Caco-2 (cell line): ENCODE measurements at places on chromosomes 16 and 17.

DNA sequence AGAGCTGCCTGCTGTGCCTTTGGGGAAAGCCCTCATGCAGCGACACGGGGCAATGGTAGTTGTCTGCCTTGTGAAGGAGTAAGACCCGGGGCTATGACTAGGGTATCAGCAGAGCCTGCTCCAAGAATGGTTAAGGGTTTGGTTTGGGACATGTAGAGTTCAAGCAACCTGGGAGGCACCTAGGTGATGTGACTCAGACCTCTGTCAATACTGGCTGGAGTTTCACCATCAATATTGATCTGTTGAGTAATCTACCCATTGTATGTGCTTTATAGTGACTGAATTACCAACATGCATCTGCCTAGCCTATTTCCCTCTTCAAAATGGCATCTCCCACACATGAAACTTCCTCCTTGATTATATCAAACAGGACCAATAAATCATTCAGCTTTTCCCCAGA is 398.4 kb upstream of the HSBP1 start:
- DNase-seq, result no peak

GRCh38 chr16:4612977-4613635 is 1.6 kb downstream of the UBALD1 start:
- DNase-seq, result peak; percentile 65

DNA sequence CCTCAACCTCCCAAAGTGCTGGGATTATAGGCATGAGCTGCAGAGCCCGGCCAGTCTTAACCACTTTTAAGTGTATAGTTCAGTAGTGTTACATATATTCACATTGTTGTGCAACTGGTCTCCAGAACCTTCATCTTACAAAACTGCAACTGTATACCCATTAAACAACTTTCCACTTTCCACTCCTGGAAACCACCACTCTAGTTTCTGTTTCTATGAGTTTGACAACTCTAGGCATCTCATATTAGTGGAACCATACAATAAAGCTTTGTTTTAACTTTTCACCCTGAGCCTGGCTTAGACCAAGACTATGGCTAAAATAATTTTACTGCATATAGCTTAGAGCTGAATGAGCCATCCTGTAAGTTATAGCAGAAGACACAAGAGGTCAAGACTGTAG is 108.0 kb upstream of the GOT2 start:
- no peak for DNase-seq

DNA sequence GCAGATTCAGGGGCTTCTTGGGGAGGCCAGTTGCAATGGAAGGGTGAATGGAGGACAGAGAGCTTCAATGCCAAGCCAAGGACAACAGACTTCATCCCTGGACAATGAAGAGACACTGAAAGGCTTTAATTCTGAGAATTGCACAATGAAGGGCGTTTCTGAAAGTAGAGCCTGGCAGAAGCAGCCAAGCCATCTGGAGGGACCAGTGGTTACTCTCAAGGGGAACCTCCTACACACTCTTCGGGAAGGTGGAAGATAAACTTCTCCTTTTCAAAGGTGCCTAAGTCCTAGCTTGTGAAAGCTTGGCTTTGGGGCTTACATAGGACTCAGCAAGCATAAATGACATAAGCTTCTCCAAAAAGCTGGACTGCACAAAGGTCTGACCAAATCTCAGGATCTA is 6.2 kb upstream of the CES1 start:
- no peak for DNase-seq

GRCh38 chr17:38465391-38466345 is 37.4 kb downstream of the ARHGAP23 start:
- DNase-seq, result no peak

GRCh38 chr16:55390630-55391237 is 66.7 kb downstream of the IRX6 start:
- no peak for DNase-seq

DNA sequence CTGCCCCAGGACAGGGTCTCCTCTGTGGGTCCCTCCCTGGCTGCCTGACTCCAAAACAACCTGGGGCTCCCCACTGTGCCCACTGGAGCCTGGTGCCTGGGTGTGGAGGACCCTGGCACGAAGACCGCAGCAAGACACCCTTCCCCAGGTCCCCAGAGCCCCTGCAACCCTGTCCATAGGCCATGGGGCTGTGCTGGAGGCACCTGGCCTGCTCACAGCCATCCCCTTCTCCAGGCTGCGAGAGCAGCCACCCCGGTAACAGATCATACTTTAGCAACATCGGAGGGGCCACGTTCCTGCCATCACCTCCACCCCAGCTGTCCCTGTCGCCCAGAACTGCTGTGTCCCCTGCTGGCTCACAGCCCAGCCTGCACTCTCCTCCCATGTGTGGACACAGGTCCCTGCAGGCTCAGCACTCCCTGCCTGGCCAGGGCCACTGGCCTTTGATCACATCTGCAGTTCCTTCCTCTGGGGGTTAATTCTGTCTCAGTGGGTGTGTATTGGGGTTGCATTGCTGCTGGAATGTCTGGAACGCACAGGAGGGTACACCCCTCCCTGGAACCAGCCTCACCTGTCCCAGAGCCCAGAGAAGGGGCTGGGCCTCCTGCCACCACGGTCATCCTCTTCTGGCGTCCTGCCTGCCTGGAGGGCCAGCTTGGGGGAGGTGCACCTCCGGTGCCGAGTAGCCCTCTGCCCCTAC is 12.2 kb downstream of the PPL start:
- peak; percentile 91 for DNase-seq

DNA sequence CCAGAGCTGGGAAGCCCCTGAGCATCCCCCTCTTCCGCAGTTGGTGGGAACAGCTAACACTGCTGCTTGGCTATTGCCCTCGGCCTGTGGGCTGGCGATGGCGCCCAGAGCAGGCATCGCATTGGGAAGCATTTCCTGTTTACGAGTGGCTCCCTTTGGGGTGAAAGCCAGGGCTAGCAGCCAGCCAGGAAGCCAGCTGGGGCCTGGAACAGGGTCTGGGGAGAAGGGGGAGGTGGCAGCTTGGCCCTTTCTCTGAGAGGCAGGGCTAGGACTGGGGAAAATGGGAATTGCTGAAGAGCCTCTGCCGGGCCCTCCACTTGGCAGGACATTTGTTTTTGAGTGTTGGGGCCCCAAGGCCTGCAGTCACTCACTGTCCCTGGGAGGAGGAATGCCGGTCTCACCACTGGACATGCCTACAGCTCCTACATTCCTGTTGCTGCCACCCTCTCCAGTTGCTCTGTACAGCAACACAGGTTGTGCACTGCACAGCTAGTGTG is 2.4 kb upstream of the MTSS2 start:
- DNase-seq, result no peak

- no peak for DNase-seq
Measured at GRCh38 chr16:50844840-50845239, 103.0 kb downstream of the CYLD start.

DNA sequence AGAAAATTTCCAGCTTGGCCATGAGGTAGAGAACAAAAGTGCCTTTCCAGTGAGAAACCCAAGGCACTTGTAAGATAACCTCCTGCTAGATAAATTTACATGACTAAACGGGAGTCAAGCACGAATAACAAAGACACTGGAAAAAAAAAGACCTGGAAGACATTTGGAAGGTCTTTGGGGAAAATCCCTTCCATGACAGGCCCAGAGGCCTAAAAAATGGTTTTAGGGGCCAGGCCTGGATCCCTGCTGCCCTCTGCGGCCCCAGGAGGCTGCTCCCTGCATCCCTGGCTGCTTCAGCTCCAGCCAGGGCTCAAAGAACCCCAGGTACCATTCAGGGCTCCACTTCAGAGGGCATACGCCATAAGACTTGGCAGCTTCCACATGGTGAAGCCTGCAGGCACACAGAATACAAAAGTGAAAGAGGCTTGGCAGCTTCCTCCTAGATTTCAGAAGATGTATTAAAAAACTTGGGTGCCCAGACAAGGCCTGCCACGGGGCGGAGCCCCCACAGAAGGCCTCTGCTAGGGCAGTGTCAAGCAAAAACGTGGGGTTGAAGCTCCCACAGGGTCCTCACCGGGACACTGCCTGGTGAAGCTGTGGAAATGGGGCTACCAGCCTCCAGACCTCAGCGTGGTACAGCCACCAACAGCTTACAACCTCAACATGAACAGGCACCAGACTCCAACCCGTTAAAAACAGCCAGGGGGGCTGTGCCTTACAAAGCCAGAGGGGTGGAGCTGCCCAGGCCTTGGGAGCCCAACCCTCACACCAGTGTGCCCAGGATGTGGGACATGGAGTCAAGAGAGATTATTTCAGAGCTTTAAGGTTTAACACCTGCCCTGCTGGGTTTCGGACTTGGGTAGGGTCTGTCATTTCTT is 77.1 kb downstream of the SDK2 start:
- no peak for DNase-seq

GRCh38 chr16:21638573-21638975 is 13.8 kb downstream of the IGSF6 start:
- DNase-seq, result no peak

- peak; percentile 74 for DNase-seq
Measured at GRCh38 chr16:86517652-86518258, 7.4 kb downstream of the FOXF1 start.

GRCh38 chr16:22814711-22815105 is 746 bp downstream of the HS3ST2 start:
- no peak for DNase-seq

DNA sequence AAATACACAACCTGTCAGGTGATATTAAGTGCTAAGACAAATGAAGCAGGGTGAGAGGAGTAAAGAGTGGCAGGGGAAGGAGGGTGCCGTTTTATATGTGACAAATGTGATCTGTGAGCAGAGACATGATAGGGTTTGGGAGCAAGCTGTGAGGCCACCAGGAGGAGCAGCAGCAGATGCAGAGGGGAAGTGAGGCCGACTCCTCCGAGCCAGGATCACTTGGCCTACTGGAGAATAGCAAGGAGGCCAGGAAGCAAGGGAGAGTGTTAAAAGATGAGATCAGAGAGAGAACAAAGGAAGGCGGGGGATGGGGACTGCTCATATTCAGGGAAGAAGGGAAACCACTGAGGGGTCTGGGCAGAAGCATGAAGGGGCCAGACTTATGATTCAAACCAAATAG is 129.4 kb downstream of the TANGO6 start:
- DNase-seq, result peak; percentile 61

DNA sequence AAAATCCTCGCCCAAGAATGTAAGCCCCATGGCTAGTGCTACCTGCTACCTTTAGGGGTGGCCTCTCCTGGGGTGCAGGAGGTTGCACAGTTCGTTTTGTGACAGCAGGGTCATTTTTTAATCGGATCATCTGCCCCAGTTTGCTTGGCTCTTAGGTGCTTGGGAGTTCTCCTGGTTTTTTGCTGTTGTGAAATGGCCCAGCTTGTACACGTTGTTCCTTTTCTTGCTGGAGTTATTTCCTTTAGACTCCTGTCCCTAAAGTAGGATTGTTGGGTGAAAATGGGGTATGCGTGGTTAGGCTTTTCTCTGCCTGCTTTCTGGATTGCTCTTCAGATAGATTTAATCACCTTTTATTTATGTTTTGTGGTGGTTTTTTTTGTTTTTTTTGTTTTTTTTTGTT is 25.8 kb downstream of the ABCC1 start:
- no peak for DNase-seq

- DNase-seq, result no peak
Measured at GRCh38 chr16:26952411-26952810, 114.3 kb upstream of the C16orf82 start.

GRCh38 chr16:2048116-2048543 is 345 bp downstream of the TSC2 start:
- no peak for DNase-seq

GRCh38 chr17:64418506-64419339 is 28.1 kb upstream of the PECAM1 start:
- peak; percentile 55 for DNase-seq

- DNase-seq, result no peak
Measured at GRCh38 chr16:89135971-89136765, 35.4 kb upstream of the CDH15 start.

DNA sequence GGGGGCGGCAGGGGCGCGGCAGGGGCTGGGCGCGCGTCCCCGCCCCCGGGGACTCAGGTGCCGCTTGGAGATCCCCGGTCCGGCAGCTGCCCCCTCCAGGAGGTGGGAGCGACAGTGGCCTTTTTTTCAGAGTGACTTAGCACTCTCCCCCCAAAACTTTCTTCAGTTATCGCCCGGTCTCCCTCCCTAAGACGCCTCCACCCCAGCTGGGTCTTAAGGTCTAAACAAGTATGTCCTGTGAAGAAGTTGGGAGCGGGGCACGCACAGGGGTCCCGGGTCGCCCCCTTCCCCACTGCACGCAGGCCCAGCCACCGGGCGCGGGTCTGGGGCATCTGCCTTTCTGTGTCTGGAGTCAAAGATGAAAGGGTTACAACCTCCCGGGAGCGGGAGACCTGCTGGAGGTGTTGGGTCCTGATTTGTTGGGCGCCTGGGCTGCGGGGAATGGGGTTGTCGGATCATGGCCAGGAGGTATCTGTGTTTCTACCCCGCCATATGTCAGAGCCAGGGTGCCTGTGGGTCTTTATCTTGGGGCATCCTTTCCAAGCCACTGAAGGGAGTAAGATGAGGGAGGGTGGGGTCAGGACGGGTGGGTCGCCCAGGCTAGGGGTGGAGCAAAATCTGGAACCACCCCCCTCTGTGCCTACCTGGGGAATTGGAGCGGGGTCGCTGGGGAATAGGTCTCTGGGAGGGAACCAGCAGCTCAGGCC is 757 bp downstream of the FMNL1 start:
- no peak for DNase-seq

DNA sequence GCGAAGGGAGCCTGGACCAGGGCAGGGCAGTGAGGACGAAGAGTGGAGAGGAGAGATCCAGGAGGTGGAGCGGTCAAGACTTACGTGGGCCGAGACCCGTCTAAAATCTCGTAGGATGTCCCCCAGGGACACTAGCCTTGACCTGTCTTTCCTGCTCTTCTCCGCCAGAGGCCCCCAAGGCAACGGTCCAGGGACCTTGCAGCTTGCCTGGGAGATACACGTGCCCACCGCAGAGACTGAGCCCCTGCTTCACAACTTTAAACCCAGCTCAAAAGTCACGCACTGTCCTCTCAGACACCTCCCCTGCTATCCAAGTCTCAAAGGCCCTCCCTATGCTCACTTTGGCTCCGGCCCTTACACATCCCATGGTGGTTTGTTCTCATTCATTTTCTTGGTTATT is 9.4 kb downstream of the TIGD7 start:
- no peak for DNase-seq

- DNase-seq, result peak; percentile 31
Measured at GRCh38 chr16:51337662-51338061, 186.6 kb upstream of the SALL1 start.

DNA sequence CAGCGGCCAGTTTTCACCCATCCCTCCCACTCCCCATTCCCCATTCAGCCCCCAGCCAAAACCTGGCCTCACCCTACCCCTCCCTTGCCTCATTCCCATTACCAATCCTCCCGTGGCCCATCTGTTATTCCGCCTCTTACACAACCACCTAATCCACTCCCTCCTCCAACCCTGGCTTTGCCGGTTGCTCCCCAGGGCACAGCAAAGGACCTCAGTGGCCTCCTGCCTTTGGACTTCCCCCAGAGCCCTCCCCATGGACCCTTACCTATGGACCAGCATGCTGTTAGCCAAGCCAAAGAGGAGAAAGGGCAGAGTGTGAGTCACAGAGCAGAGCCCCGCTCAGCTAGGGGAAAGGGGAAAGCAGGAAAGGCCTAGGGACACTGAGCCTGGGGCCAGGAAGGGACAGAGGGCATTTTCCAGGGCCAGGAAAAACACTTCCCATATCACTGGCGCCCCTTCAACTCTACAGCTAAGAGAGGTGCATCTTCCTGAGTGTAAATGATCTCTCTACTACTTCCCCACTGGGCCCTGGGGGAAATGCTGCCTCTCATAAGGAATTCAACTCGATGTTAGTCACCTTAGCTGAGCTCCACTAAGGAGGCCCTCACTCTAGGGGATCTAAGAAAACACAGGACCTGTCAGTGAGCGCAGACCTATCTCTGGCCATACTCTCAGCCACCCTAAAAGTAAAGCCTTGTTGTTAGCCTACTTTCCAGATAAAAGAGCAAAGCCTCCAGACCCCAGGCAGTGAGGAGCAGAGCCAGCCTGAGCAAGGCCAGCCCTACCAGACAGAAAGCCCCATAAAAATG is 10.6 kb downstream of the PEMT start:
- no peak for DNase-seq
